Effector CD8-positive, alpha-beta T cell (primary cell): ENCODE measurements at places on chromosomes 7 and 10.

DNA sequence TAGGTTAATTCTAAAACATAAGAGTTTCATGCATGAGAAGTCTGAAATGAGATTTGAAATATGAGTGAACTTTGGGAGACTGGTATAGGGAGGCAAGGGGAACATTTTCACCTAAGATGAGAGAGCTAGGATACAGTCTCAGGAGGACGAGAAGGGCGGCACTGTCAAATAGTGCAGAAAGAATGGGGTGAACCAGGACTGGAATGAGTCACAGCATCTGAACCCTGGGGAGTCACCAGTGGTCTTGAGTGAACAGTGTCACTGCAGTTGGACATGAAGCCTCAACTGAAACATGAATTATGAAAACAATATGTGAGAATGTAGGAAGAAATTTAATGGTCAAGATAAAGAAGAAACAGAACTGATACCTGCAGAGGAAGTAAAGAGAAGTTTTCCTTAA lies 33.8 kb downstream of the GNG11 start:
- no peak for DNase-seq

- DNase-seq = no peak
Measured at GRCh38 chr10:79319115-79319771, 28.0 kb upstream of the PPIF start.

DNA sequence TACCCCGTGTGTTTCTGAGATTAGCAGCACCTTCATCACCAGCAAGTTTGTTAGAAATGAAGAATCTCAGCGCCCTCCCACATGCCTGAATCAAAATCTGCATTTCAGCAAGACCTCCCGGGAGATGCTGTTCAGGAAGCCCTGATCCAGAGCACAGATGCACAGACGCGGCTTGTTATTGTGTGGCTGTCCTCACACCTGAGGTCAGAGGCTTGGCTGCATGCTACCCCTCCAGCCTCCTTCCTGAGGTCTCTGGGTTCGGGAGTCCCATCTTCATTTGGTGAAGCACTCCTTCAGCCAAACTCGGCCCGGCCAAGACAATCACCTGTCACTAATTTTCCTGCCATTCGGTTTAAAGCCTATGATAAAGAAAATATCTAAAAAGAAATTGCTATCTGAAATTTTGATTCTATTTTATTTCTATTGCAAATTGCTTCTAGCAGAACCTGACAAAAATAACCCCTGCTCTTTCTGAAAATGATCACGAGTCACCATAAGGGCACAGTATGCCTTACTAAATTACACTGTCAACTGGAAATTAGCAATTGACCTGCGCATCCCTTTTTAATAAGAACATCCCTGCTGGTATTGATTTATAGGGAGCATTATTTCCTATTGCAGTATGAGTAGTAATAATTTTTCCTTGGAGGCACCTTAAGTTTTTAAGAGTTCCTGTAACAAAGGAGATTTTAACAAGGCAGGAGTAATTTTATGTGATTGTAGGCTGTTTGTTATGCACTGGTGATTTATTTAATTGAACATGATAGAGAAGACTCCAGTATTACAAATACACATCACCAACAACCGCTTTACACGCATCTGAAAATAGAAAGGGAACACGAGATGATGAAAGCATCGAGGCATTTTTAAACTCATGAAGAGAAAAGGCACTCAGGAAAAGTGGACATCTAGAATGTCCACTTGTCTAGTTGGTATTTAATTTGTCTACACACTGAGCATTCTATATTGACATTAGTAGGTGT lies 49.5 kb downstream of the VSTM2A start:
- DNase-seq = no peak

- no peak for DNase-seq
Measured at GRCh38 chr10:15140698-15141097, 27.8 kb downstream of the NMT2 start.

- DNase-seq = no peak
Measured at GRCh38 chr7:99831595-99831994, 3.8 kb downstream of the CYP3A43 start.

DNA sequence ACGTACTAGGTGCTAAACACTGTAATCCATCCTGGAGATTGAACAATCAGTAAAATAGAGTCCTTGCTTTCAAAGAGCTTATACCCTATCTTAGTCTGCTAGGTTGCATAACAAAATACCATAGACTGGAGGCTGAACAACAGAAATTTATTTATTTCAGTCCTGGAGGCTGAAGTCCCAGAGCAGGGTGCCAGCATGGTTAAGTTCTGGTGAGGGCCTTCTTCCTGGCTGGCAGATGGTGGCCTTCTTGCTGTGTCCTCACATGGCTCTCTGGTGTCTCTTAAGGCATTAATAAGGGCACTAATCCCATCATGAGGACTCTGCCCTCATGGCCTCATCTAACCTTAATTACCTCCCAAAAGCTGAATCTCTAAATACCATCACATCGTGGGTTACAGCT lies 43.1 kb upstream of the ICA1 start:
- DNase-seq = no peak

DNA sequence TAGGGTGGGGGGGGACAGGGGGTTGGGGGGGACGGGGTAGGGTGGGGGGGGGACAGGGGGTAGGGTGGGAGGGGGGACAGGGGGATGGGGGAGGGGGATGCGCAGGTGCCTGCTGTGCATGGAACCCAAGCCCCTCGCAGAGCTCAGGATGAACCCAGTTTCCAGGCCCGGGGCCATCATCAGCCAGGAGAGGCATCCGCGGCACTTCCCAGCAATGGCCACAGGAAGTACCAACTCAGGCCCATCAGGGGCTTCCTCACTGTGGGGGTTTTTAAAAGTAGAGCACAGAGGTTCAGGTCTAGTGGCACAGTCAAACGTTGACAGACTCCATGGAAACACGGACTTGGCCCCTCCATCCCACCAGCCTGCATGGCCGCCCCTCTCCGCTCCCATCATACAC lies 172.7 kb downstream of the DIP2C start:
- DNase-seq = no peak

DNA sequence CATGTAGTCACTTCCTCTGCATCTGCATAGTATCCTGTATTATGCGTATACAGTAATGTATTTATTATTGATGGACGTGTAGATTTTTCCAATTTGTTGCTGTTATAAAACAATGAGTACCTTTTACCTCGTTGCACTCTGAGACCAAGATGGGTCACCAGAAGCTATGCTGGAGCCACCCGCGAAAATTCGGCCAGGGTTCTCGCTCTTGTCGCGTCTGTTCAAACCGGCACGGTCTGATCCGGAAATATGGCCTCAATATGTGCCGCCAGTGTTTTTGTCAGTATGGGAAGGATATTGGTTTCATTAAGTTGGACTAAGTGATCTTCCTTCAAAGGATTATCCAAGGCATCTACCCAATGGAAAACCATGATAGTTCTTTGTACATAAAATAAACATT lies 1.0 kb downstream of the PSMC2 start:
- DNase-seq = no peak

DNA sequence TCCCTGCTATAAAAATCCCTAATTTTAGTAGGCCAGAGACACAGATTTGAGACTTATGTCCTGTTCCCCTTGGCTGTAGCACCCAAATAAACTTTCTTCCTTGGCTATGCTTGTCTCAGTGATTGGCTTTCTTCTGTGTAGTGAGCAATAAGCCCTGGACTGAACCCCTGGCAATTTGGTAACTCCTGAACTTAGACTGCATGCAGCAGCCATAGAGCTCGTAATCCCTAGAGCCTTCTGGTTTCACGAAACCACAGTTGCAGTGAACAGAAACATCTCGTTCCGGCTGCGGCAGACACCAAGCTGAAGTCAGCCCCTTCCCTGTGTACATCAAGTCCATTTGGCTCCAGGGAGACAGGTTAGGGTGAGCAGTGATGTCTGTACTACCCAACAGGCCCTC lies 172.2 kb downstream of the LYZL1 start:
- DNase-seq = no peak

GRCh38 chr10:76329891-76330575 lies 898.6 kb downstream of the LRMDA start:
- DNase-seq = no peak

GRCh38 chr7:156207306-156207705 lies 395.0 kb upstream of the SHH start:
- DNase-seq = no peak

GRCh38 chr7:94205529-94205928 lies 189.2 kb upstream of the COL1A2 start:
- DNase-seq = no peak

DNA sequence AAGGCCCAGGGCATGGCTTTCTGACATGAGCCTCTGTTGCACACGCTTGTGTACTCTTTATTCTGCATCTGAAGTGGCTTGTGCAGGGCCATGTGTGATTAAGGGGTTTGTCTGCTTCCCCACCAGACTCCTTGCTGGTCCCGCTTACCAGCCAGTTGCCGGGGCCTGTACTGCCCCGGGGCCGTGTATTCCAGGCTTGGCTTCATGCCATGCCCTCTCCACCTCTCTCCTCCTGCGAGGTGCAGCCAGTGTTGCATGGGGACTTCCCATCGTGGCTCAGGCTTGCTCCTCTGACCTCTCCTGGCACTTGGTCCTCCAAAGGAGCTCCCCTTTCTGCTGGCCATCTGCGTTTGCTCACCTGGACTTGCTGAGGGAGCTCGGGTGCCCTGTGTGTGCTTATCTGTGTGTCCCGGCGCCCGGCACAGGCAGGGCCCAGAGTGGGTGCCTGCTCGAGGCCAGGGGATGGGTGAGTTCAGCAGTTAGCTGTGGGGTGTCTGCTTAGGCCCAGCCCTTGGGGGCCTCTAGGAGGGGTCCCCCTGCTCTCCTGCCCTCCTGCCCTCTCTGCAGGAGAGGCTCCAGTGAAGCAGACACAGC lies 11.0 kb upstream of the C10orf143 start:
- DNase-seq = no peak

GRCh38 chr7:2501947-2502646 lies 17.5 kb upstream of the LFNG start:
- DNase-seq = no peak

- DNase-seq = no peak
Measured at GRCh38 chr10:117597216-117597615, 54.7 kb downstream of the EMX2 start.

DNA sequence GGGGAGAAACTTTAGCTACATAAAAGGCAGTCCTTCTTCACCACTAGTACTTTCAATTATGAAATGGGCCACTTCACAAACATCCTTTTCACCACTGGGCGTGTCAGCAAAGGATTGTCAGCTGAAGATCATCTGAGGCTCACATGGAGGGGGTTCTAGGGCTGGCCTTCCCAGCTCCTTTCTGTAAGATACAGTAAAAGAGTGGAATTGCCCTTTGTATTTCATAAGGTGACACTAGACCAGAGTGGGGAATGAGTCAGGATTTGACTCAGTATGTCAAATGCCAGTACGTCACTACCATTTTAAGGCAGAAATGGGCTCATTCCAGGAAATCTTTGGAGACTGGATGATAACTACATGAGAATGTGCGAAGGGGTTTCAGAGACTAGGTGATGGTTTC lies 21.2 kb upstream of the BLOC1S2 start:
- no peak for DNase-seq

DNA sequence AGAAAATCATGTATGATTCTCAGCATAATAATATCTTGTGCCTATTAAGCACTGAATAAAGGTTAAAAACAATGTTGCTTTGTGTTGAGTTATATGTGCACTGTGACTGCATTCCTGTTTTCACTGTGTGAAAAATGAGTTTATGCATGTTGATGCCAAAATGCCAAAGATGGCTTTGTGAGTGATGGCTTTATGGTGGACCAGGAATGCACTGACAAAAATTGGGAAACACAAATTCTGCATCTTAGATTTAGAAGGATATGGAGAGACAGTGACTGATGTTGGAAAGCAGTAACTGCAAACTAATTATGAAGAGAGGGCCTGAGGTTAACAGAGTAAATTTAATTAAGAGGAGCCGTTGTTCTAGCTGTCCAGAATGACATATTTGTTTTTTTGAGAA lies 440.4 kb downstream of the KIF20B start:
- no peak for DNase-seq

GRCh38 chr10:102615361-102615760 lies 28.9 kb upstream of the TRIM8 start:
- DNase-seq = no peak

DNA sequence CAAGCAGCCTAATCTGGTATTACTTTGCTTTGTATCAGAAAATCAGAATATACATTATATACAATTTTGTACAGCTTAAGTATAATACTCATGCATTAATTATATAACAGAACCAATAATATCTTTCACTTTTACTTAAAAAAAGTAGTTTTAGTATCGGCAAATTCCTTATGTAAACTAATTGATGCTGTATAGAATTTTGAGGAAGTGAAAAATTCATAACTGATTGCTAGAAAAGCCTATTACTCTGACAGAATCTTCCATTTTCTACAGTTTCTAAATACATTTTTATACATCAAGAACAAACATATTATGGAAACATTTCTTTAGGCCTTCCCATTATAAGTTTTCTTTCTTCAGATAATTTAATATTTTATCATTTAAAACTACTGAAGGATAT lies 124.0 kb upstream of the GPR22 start:
- DNase-seq = no peak

- no peak for DNase-seq
Measured at GRCh38 chr7:49398746-49399145, 374.7 kb upstream of the VWC2 start.

- DNase-seq = no peak
Measured at GRCh38 chr10:125018576-125019143, 76.7 kb downstream of the ZRANB1 start.

- DNase-seq = no peak
Measured at GRCh38 chr7:148558914-148559313, 31.7 kb upstream of the C7orf33 start.

DNA sequence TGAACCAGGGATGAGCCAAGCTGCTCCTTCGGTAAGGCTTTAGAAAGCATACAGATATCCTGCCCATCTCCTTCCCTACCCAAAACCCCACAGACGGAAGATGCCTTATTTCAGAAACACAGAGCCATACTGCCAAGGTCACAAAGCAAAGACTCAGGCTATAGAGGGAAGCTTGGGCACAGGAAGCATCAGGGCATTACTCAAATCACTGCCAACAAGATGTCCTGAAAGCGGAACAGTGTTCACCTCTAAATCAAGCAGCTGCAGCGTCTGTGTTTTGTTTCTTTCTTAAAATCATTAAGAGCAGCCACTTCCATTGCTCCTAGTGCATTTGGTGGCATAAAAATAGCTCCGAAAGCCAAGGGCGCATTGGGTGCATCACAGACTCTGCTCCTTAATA lies 307.3 kb downstream of the SORCS1 start:
- no peak for DNase-seq

- DNase-seq = no peak
Measured at GRCh38 chr10:112721080-112721698, 228.9 kb upstream of the TCF7L2 start.

- DNase-seq = no peak
Measured at GRCh38 chr10:11516431-11516746, 95.1 kb downstream of the USP6NL start.
